Stimulated activated CD4-positive, alpha-beta T cell treated with anti-CD3 and anti-CD28 coated beads, Interleukin-12 subunit alpha, Interleukin-12 subunit beta, amount 100 ng/mL, for 4 hours (primary cell): ENCODE measurements at places on chromosomes 4 and X.

DNA sequence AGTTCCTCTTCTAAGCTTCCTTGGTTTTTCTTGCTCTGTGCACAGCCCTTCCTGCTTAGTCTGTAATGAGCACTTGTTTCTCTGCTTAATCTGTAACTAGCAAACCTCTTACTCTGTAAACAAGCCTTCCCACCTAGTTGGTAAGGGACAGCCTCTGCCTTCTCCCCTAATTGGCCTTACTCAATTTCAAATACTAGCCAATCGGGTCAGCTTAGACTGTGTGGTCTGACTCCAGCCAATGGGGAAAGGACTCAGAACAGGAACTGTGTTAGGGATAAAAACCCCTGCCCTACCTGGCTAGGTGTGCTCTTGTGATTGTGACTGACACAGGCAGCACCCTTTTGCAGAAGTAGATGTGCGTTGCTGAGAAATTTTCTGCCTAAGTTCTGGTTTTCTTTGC lies 136.5 kb upstream of the AADAT start:
- DNase-seq = no peak

- DNase-seq = no peak
Observed at GRCh38 chr4:40998675-40999358, 215.5 kb downstream of the APBB2 start.

DNA sequence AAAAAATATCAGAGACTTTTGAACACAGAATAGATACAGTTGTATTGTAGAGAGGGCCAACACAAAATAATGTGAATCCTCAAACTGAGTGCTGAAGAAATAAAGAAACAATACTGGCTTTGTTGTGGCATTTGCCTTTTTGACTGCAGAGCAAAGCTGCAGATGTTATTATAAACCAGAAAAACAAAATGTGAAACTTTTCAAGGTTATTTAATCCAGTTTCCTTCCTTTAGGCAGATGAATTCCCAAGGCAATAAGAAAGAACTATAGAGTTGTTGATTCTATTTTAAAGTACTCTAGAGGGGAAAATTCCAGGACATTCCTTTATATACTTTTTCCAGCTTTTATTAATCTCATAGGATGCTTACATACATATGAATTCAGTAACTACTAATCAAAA lies 186.8 kb downstream of the NDST4 start:
- no peak for DNase-seq

DNA sequence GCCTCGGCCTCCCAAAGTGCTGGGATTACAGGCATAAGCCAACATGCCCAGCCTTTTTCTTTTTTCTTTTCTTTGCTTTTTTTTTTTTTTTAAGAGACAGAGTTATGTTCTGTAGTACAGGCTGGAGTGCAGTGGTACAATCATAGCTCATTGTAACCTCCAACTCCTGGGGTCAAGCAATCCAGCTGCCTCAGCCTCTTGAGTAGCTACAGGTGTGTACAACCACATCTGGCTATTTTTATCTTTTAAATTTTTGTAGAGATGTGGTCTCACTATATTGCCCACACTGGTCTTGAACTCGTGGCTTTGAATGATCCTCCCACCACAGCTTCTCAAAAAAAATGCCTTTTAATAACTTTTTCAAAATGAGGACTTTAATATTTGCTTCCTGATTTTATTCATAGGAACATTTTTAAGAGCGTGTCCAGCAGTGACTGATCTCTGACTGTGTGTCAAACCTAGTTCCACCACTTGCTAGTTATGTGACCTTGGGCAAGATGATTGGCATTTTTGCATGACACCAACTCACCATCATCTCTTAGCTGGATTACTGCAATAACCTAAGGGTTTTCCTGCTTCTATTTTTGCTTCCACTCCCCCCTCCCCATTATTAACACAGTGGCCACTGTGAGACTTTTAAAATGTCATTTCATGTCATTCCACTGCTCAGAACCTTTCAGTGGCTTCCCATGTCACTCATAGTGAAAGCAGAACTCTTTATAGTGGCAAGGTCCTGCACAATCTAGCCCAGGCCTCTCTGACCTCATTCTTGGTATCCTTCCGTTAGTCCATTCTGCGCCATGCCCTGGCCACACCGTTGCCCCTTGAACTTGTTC lies 4.5 kb upstream of the TNIP3 start:
- DNase-seq = no peak

DNA sequence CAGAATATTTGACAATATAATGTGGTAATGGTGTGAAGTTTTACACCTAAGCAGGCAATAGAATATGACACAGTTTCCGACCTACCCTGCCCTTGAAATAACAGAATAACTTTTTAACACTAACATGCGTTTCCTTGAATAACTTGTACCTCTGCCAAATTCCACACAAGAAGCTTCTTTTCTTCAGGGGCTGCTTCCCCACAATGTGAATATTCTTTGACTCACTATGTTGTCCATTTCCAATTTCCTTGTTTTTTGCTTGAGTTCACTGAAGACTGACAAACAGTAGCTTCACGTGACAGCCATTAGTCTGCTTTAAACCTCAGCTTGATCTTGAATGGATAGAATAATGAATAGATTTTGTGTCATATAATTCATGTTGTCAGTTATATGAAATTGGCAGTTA lies 14.3 kb downstream of the SHROOM3 start:
- DNase-seq = no peak

- no peak for DNase-seq
Observed at GRCh38 chr4:10082047-10082446, 34.6 kb downstream of the WDR1 start.

- no peak for DNase-seq
Observed at GRCh38 chrX:18426004-18426320, 554 bp downstream of the CDKL5 start.

DNA sequence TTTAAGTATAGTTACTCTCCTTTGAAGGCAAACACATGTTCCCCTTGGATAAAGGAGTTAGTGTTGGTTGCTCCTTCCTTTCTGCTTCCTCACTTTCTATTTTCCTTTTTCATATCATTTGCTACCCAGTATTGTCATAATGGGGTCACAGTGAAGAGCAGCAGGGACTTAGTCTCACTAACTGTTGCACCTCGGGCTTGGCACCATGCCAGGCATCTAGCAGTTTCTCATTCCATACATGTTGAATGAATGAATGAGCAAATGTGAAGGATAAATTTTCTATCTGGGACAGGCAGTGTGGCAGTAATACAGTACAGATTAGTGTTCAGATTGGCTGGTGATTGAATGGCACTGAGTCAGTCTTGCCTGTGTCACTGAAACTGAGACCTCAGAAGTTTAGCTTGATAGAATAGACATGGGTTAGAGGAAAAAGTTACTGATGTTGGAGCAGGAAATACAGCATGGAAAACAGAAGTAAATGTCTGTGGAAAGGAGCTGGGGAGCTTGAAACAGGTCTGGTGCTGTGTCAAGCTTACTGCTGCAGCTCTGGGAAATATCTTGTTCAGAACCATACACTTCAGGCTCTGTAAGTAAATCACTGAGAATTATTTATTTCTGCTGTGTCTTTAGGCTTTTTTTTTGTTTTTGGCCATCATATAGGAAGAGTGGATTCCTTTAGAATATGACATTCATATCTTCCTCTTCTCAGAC lies 55.8 kb upstream of the PITX2 start:
- DNase-seq = no peak

- DNase-seq = no peak
Observed at GRCh38 chr4:8266088-8266487, 3.5 kb upstream of the HTRA3 start.
